Stimulated activated naive CD4-positive, alpha-beta T cell (primary cell): ENCODE measurements at places on chromosomes 12 and 14.

DNA sequence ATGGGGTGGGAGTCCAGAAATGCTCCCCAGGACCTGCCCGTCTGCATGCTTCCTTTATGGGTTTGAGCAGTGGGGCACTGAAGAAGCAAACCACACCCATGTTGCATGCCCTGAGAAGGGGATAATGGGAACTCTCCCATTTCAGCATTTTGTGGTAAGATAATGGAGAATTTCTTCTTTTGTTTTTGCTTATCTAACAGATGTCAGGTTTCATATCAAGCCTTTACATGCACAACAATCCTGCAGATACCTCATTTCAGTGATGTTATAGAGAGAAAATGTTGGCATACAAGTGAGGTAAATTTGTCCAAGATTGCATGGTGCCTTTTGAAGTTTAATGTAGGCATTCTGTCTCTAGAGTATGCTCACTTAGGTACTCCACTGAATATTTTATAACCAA is 177.0 kb downstream of the ALX1 start:
- DNase-seq: no peak

DNA sequence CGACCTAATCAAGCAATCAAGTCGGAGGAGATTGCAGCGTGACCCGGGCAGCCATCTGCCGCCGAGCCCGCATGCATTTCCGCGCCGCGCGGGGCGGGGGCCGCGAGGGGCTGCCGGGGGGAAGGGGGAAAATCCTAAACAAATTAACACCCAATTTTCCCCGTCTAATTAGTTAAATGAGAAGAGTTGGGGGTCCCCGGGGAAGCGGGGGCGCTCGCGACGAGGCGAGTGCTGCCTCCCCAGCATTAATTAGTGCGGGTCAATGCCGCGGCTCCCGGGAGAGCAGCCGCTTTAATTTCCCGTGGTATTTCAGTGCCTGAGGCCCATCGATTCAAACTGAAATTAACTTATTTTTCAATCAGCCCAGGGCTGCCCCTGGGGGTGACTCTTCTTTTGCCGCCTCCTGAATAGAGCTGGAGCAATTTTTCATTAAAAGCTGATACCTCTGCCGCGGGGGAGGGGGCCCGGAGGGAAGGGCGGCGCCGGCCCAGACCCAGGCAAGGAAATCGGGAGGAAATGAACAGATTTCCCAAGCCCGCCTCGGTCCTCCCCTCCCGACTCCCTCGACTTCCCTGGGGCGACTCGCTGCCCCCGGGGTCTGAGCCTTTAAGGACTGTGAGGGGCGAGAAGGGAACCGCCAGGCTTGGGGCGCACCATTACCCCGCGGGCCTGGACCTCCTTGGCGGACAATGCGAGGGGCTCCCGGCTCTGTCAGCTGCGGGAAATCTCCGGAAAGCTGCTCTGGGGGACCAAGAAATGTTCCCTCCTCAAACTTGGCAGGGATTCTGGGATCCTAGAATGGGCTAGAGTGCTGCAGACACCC is 18.9 kb downstream of the VSX2 start:
- no peak for DNase-seq

DNA sequence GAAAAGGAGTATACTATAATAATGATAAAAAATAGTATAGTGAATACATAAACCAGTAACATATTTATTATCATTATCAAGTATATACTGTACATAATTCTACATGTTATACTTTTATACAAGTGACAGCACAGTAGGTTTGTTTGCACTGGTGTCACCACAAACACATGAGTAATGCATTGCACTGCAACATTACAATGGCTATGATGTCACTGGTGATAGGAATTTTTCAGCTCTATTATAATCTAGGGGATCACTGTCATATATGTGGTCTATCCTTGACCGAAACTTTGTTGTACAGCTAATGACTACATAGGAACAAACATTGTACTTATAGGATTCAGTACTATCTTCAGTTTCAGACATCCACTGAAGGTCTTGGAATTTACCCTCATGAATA is 165.8 kb upstream of the SYT1 start:
- no peak for DNase-seq

- peak; percentile 1 for DNase-seq
Observed at GRCh38 chr14:92903359-92903758, 19.6 kb upstream of the CHGA start.

DNA sequence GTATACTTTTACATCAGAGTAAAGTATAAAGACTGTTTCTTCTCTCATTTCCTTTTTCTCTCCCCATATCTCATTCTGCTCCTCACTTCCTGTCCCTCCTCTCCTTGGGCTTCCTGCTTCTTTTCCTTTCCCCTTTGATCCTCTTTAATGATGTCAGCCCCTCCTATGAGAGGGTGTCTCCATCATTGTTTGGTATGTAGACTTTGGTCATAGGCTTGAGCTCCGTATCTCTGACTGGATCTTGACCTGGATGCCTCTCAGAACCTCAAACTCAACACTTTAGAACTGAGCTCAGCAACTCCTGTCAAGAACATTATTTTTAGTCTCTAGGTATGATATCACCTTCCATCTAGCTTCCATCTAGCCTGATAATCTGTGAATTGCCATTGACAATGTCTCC is 50.3 kb downstream of the AKAP6 start:
- no peak for DNase-seq

- DNase-seq: no peak
Observed at GRCh38 chr12:7853557-7853956, 19.2 kb downstream of the SLC2A14 start.

- no peak for DNase-seq
Observed at GRCh38 chr12:117388951-117389446, 27.6 kb upstream of the NOS1 start.

GRCh38 chr12:19003141-19003540 is 126.4 kb upstream of the PLEKHA5 start:
- DNase-seq: no peak

DNA sequence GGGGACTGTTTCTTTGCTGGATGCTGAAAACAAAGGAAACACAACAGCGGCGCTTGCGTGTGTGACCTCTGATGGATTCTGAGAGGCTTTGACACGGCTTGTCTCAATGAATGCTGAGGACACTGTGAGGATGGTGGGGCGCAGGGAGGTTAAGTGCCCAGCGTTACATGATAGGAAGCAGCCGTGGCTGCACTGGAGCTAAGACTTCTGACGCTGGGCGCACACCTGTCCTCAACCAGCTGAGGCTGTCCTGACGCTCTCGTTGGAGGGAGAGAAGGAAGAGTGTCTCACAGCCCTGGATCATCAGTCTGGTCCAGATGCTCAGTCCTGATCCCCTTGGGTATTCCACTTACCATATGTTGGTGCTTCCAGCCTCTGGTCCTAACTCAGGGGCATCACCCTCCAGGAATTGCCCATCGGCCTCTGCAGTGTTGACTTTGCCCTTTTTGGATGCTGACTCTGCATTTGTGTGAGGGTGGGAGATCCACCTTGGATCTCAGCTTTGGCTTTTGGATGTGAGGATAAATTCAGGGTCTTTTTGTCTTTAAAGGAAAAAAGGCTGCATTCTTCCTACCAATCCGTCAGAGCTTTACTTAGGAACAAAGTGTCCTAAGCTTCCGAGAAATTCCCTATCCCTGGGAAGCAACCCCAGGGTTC is 125.2 kb downstream of the ZNF664 start:
- DNase-seq: no peak

DNA sequence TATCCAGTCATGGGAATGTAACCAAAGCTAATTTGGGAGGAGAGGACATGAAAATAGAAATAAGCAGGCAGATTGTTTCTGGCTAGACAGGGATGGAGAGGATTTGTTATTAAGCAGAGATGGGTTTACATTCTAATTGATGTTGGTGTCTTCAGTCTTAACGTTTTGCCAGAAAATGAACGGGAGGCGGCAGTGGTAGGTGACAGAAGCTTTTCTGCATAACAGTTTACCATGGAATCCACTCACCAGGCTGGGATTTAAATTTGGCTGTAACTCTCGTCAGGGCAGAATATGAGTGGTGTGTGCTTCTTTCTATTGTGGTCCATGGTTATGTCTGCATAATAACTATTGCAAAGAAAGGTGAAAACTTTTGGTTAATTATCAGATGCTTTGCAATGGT is 50.2 kb upstream of the OTX2 start:
- no peak for DNase-seq

GRCh38 chr12:47868552-47869031 is 36.2 kb downstream of the VDR start:
- no peak for DNase-seq

DNA sequence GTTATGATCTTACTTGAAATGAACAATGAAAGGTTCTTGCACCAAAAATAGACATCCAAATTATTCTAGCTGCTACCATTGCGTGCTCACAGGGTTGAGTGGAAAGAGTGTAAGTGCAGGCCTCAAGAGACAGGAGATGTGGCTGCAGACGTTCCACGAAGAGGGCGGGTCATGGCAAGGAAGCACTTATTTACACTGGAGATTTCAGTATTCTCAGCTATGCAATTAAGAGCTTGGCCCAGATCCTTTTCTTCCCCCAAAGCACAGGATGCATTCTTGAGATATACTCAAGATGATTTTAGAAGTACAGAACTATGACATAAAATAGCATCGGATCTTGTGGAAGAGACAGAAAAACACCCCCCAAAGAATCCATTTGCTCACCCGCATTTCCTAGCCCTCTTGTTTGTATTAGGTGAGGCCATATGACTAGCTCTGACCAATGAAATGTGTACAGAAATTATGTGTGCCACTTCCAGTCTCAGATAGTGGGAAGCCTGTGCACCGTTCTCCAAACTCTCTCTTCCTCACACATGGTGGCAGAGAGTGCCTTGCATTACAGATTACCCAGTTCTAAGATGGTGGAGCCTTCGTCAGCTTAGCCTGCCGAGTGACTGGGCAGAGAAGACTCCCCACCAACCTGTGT is 261.4 kb downstream of the TTC8 start:
- DNase-seq: no peak

DNA sequence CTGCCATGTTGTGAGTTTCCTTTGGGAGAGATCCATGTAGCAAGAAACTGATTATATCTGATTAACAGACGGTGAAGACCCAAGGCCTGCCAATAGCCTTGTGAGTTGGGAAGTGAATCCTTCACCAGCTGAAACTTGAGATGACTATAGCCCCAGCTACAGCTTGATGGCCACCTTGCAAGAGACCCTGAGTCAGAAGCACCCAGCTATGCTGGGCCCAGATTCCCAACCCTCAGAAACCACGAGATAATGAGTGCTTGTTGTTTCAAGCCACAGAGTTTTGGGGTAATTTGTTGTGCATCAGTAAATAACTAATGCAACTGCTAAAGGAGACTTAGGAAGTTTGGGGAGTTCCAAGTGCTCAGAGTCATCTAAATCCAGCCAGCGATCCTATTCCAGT is 80.3 kb downstream of the AVPR1A start:
- DNase-seq: no peak

DNA sequence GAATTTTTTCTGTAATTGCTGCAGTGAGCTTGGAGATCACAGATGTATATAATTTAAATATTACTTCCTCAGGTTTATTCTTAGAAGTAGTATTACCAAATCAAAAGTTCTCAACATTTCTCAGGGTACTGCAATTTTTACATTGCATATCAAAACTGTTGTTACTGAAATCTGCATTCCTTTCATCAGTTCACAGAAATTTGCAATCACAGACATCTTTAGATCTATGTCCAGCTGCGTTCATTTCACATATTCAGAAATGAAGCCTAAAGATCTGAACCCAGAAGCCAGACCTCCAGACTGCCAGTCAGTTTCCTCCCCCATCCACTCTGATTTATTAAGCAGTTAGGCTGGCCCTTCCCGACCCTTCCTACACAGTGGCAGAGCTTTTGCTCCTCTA is 18.2 kb upstream of the IFT81 start:
- no peak for DNase-seq

DNA sequence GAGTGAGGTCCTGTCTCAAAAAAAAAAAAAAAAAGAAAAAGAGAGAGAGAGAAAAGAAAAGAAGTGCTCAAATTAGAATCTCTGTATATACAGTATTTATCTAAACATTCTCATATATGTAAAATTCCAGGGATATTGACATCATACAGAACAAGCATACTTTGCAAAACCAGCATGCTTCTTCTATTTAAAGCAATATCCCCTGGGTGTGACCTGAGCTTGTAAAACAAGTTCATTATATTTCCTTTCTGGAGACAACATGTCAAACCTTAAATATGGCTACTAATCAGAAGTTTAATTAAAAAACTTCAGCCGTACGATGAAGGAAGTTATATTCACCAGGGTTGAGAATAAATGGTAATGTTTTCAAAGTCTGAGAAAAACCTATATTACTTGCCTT is 175.8 kb upstream of the HMGA2 start:
- DNase-seq: no peak

- no peak for DNase-seq
Observed at GRCh38 chr14:75769047-75769685, 108.1 kb downstream of the TTLL5 start.

- DNase-seq: no peak
Observed at GRCh38 chr12:50042693-50043092, 14.7 kb upstream of the ASIC1 start.

DNA sequence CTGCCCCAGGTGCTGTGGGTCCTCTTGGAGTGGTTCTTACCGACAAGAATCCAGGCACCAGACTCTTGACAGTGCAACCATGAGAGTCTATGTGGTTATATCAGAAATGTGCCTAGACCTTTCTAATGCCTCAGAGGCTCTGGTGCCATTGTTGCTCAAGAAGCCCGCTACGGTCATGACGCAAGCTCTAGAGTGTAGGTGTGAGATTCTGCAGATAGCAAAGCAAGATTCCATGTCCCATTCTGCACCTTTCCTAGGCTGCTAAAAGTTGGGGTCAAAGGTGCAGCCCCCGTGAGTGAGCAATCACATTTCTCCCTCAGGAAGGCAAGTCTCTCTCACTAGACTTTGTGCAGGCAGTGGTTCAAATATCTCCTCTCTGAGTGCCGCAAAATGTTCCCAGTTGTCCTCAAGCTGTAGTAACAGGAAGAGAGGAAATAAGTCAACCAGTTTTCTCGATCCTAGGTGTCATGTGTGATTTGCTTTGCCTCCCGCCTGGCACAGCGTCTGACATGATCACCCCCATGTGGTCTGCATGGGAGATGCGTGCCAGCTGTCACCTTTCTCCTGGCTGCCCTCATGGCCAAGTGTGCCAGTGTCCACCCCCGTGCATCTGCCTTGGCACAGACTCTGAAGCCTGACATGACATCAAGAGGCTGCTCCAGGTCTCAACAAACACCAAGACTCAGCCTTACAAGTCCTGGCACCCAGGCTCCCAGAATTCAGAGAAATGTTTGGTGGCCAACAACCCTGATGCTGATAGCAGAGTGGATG is 122.5 kb upstream of the COCH start:
- DNase-seq: no peak

- no peak for DNase-seq
Observed at GRCh38 chr14:106024983-106025604, 498.7 kb downstream of the TMEM121 start.

- no peak for DNase-seq
Observed at GRCh38 chr12:1834186-1834925, 14.0 kb downstream of the LRTM2 start.
